ENCODE measurements at places on chromosomes 7 and 10. TPM values are rescaled to one million over a fixed set of nuclear protein-coding genes. Genes with fewer than 3 reads are reported as not detected.

The CYP3A5 gene
- total RNA-seq: 12.4 TPM

The TUBAL3 gene
- not detected for total RNA-seq

The CTAGE8 gene
- total RNA-seq: 0.83 TPM

The SVIL gene
- 60.9 TPM for total RNA-seq

The SEMA3A gene
- 60.8 TPM for total RNA-seq

The GDF2 gene
- not detected for total RNA-seq

The NFKB2 gene
- 23.3 TPM for total RNA-seq

The TMEM140 gene
- 29.7 TPM for total RNA-seq

The FFAR4 gene
- not detected for total RNA-seq

The RBP3 gene
- total RNA-seq: not detected

The WDR86 gene
- 1.0 TPM for total RNA-seq

The FZD8 gene
- 0.77 TPM for total RNA-seq

The OR6V1 gene
- not detected for total RNA-seq

The SEMA3C gene
- 203 TPM for total RNA-seq

The CADPS2 gene
- total RNA-seq: 40.8 TPM

The LMBR1 gene
- total RNA-seq: 41.6 TPM

The CLCN1 gene
- total RNA-seq: under 0.01 TPM

The TAS2R41 gene
- not detected for total RNA-seq

The WNT16 gene
- total RNA-seq: 3.8 TPM

The FAM221A gene
- total RNA-seq: 5.1 TPM

The EPC1 gene
- 19.3 TPM for total RNA-seq

The BMI1 gene
- total RNA-seq: 41.6 TPM

The ITGA8 gene
- 1.3 TPM for total RNA-seq

The PRLHR gene
- total RNA-seq: not detected

The TDRD1 gene
- total RNA-seq: not detected

The ANLN gene
- total RNA-seq: 21.5 TPM

The AKR1C3 gene
- total RNA-seq: 44.3 TPM

The PSD gene
- total RNA-seq: 5.3 TPM
